ENCODE measurements at places on chromosomes 2 and 18.

- no peak for DNase-seq
Observed at GRCh38 chr2:201790291-201790690, 9.6 kb upstream of the ALS2 start.

DNA sequence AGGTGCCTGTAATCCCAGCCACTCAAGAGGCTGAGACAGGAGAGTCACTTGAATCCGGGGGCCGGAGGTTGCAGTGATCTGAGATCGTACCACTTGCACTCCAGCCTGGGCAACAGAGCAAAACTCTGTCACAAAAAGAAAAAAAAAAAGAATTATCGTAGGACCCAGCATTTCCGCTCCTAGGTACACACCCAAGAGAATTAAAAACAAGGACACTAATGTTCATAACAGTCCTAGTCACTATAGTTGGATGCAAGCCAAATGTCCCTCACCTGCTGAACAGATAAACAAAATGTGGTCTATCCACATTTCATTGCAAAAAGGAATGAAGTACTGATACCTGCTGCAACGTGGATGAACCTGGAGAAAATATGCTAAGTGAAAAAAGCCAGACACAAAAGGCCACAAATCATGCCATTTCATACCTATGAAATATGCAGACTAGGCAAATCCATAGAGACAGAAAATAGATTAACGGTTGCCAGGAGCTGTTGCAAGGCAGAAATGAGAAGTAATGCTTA lies 21.2 kb downstream of the ADRA2B start:
- DNase-seq = no peak

DNA sequence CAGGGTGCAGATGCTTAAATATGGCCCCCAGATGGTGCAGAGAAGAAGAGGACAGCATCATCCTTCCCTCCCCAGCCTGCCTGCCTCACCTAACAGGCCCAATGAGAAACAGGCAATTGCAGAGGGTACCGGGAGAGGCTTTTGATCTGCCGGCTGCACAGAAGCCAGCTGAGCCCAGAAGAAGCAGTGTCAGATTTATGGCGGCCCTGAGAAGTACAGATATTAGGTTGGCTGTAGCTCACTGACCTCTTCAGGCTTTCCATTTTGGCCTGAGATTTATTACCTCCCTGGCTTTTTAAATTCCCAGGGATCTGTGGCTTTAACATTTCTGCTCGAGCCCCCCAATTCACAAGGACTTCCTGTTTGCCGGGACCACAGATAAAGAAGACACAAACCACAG lies 278.7 kb downstream of the EN1 start:
- DNase-seq = no peak

- no peak for DNase-seq
Observed at GRCh38 chr18:13289481-13290205, 71.1 kb downstream of the LDLRAD4 start.

DNA sequence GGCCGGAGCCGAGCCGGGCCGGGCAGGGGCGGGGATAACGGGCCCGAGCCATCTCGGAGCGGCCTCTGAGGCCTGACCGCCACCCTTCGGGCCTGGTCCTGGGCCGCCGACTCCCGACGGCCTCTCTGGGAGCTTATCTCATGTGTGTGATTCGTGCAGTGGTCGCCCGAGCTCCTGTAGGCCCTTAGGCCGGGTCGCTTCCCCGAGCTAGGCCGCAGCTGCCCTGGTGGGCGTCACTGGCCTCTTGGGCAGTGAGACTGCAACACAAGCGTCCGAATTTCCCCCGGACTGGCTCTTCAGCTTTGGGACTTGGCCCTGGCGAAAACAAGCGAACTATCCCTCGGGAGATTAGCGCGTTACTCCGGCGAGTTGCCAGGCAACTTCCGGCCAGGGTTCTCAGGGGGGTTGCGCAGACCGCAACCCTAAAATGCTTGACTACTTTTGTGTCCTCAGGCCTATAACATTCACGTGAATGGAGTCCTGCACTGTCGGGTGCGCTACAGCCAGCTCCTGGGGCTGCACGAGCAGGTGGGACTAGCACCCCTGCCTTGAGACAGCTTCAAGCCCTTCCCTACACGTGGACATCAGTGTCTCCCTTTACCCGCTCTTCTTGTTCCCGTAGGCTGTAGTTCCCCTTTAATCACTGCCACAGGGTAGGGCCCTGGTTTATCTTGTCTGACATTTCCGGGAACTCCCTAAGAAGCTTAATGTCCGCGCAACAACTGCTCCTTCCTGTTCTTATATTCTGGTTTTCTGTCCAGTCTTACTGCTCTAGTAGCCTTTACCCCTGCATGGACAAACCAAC lies 602 bp downstream of the SNX17 start:
- peak; percentile 55 for DNase-seq

GRCh38 chr2:132033365-132033764 lies 128.4 kb downstream of the ANKRD30BL start:
- DNase-seq = no peak

All from fibroblast of the aortic adventitia (primary cell).